ENCODE measurements at places on chromosomes 1 and 21.

DNA sequence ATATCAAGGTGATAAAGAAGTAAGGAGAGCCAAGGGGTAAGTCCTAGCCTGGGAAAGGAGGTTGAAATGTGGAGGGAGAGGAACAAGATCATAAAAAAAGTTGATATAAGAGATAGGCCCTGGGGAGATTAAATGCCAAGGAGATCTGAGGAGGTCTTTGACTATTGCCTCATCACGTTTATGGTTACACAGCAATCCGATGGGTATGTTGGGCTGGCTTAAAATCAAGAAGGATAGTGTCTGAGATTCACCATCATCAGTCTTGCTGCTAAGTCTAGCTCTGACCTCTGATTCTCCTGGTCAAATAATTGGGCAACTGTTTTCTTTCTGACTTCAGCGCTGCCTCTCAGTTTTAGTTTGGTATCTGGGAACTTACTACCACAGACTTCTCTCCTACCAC lies 416.3 kb downstream of the GPATCH2 start:
- no peak for DNase-seq

DNA sequence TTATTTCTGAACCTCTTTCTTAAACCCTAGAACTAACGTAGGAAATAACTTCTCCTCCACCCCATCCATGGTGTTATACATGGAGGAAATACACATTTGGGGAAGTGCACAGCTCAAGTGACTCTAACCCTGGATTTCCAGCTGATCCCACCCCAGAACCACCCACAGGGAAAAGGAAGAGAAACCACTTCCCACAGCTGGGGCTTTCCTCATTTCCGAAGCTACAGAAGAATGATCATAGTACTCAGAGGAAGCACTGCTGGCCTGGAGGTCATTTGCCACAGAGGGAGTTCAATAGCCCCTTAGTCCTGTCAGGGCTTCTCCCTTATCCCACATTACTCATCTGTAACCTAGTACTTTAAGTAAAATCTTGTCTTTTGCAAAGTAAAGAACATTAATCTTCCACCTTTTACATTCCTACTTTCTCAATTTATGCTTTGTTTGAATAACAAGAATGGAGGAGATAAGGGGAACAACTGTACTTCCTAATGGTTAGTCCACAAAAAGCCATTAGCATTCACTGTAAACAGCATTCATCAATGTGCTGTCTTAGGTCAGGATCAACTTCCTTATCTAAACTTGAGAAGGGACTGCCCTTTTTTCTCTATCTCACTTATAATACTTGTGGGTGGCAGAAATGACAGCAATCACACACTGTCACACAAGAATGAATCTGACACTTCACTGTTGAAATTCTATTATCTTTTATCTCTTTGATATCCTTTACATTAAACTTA lies 63.0 kb upstream of the RGS1 start:
- no peak for DNase-seq

DNA sequence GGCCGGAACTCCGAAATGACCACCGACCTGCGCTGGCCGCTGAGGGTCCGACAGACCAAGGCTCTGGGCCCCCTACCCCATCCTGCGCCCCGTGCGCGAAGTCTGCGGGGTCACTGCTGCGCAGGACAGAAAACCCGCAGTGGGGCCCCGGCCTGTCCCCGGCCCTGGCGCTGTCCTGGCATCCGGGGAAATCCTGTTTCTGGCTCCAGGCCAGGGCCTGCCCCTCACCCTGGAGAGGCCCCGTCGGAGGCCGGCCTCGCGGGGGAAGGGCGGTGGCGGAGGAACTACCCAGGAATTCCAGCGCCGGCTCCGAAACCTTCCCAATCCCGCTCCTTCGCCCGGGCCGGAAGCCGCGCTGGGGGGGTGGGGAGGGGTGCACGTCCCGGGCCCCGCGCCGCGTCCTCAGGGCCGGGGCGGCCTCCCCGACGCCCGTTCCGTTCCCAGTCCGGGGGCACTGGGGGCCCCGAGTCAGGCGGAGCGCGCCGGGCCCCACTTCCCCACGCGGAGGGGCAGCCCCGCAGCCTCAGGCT lies 77.0 kb downstream of the MORN1 start:
- no peak for DNase-seq

DNA sequence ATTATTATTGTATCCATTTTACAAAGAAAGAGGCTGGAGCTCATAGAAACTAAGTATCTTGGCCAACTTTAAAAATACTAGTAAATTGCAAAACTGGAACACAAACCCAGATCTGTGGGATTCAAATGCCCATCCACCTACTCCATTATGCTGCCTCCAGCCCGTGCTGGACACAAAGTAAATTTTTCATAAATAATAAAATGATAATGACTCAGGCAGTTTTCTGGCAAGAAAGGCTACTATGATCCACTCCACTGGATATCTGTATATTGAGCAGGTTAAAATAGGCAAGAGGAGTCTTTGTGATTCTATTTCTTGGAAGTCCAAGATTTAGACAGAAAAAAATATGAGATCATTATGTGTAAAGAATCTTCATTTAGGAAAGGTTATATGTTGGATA lies 138.3 kb upstream of the DUSP10 start:
- DNase-seq, result no peak

Measured in activated naive CD4-positive, alpha-beta T cell treated with Interleukin-2 at 50 U/mL for 16 hours (primary cell).